ENCODE measurements at places on chromosomes 2 and 18.

GRCh38 chr2:60538101-60538500 lies 15.4 kb downstream of the BCL11A start:
- DNase-seq, result no peak

DNA sequence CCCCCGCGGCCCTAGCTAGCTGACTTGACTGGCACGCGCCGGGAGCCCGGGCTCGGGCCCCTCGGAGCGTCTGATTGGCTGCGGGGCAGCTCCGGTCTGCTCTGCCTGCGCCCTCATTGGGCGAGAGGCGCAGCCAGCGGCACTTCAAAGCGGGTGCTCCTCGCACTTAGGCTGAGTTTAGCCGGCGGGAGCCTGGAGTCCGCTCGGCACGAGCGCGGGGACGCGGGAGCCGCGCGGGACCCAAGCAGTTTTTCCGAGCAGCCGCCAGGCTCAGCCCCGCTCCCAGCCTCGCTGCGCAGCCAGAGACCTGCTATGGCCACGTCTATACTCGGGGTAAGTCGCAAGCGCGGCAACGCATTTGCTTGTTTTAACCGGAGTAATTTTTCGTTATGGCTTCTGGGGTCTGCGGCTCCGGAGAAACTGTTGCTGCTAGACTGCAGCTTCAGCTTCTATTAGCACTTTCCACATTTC lies at the start of gene SP9:
SP9 (plus strand) TSS at position 174 of the 471 bp plus-strand sequence; CDS start at position 313, 139 bp downstream.
- no peak for DNase-seq

DNA sequence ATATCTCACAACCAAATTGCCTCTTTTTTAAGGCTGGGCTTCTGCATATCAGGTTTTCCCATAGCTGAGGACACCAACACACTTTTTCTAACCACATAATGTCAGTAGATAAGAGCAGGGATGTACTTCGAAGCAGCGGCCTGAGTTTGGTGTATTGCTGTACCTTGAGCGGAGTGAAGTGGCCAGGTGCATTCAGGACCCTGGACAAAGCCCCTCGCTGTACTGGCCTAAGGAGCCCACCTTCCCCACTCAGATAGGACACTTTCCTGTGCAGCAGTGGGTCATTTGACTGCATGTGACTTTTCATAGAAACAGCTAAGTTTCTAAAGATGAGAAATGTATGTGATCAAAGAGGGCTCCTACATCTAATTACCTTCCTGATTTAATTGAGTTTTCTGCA lies 212.5 kb downstream of the GBX2 start:
- DNase-seq, result no peak

DNA sequence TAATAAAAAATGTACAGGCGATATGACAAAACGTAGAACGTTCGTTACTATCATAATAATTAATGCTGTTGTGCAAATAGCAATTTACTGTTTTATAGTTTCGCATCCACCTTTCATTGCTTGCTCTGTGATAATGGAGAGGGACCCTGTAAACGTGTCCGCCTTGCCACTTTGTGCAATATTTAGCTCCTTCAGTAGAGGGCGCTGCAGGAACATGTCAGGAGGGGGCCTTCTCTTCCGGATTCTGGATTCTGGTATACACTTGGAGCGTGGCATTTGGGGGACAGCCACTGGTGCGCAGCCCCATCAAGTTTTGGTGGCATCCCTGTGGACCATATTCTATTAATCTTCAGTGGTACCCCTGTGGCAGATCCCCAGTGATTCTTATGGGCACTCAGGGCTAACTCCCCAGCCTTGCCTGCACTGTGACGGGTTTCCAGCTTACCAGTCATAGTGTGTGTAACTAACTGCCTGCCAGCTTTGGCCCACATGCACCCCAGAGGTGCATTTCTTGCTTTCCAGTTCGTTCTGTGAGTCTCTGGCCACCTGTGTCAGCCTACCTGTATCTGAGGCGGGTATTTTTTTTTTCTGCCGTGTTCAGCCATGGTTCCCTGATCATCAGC lies 140.3 kb downstream of the CYRIA start:
- DNase-seq, result no peak

GRCh38 chr18:72999971-73000607 lies 132.3 kb upstream of the NETO1 start:
- DNase-seq, result no peak

DNA sequence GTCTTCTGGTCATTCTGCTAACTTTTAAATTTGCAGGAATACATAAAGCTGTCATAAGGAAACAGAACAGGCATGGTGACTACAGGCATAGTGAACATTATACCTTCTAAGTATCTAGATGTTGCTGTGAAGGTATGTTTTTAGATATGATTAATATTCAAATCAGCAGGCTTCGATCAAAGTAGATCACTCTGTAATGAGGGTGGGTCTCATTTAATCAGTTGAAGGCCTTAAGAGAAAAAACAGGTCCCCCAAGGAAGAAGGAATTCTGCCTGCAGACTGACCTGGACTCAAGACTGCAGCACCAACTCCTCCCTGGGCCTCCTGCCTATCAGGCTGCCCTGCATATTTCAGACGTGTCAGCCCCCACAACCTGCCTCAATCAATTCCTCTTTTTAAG lies 104.0 kb downstream of the L3MBTL4 start:
- DNase-seq, result no peak

- peak; percentile 71 for DNase-seq
These were observed 8.5 kb upstream of the SPATA3 start for GRCh38 chr2:230987137-230988020.

GRCh38 chr18:77071711-77072292 lies 60.8 kb downstream of the MBP start:
- DNase-seq, result no peak

- DNase-seq, result no peak
These were observed 63.9 kb downstream of the AOX1 start for GRCh38 chr2:200649724-200650123.

- DNase-seq, result no peak
These were observed 268.1 kb downstream of the MYO3B start for GRCh38 chr2:170446078-170446477.

DNA sequence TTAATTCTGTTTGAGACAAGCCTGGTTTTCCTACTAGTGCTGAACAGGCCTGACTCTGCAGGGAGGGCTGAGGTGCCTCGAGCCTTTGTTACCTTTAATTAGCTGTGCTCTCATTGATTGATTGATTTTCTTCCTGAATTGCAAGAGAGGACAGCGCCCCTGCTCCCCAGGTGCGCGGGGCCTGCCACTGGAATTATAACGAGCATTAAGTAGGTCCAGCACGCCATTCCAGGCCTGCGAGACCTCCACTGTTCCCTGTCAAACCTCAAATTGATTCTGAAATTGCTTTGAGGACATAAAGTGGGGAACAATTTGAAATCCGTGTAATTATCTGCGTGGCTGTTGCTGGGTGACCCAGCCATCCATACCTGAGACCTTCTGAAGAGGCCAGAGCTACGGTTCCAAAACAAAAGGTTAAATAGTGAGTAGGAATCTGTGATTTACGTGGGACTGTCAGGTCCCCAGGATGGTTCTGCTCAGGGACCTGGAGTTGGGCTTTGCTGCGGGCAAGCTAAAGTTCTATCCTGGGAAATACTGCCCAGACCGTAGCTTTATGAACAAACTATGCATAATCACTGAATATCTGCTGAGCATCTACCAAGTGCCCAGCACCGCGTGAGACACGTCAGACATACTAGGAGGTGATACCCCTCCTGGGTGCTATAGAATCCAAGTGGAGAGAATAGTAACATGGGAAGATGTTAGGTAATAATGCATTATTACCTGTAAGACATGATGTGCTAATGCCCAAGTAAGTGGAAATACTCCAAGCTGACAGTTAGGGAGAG lies 104.1 kb downstream of the ZBTB7C start:
- DNase-seq, result no peak

GRCh38 chr2:75870651-75871137 lies 160.0 kb upstream of the GCFC2 start:
- no peak for DNase-seq

DNA sequence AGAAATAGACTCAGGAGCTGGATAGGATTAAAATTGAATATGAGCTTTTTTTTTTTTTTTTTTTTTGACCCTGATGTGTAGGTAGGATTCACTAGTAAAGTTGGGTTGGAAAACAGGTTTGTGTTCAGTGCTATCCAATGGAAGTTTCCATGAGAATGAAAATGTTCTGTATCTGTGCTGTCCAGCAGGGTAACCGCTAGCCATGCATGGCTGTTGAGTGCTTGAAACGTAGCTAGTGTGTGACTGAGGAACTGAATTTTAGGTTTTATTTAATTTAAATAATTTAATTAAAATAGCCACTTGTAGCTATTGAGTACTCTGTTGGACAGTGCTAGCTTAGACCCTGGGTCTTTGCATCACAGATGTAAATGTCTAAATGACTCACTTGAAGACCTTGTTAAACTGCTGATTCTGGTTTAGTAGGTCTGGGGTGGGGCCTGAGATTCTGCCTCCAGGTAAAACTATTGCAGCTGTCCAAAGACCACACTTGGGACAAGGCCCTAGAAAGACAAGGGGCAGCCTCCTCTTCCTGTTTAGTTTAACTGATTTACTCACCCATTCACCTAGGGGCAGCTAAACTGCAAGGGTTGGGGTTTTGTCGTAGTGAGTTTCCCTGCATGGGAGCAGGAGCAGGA lies 84.7 kb upstream of the STON1 start:
- no peak for DNase-seq

GRCh38 chr2:38438883-38439612 lies 62.0 kb upstream of the ATL2 start:
- no peak for DNase-seq

DNA sequence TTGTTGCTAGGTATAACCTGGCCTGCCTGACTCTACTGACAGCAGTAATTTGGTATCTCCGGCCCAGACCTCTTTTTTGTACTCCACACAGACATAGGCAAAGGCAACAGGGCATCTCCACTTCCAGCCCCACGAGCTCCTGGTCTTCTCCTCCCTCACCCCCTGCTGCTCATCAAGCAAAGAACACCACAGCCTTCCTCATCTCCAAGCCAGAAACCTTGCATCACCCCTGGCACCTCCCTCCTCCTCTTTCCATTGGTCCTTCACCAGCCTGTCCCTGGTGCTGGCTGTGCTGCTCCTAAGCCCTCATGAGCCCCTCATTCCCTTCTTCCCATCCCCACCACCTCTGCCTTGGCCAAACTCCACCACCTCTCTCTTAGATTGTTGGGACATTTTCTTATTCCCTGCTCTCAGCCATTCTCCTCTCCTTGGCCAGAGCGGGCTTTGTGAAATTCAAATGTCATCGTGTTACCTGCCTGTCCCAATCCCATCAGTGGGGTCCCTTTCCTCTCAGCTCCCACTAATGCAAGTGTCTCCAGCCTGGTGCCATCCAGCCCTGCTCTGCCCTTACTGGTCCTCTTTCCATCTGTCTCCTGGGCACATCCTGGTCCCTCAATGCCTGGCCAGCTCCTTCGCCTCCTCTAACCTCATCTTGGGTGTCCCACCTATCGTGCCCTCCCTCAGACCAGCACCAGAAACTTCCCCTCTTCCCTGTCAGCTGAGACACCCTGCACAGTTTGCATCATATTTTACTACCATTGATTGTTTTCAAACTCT lies 77.4 kb downstream of the INHBB start:
- no peak for DNase-seq

DNA sequence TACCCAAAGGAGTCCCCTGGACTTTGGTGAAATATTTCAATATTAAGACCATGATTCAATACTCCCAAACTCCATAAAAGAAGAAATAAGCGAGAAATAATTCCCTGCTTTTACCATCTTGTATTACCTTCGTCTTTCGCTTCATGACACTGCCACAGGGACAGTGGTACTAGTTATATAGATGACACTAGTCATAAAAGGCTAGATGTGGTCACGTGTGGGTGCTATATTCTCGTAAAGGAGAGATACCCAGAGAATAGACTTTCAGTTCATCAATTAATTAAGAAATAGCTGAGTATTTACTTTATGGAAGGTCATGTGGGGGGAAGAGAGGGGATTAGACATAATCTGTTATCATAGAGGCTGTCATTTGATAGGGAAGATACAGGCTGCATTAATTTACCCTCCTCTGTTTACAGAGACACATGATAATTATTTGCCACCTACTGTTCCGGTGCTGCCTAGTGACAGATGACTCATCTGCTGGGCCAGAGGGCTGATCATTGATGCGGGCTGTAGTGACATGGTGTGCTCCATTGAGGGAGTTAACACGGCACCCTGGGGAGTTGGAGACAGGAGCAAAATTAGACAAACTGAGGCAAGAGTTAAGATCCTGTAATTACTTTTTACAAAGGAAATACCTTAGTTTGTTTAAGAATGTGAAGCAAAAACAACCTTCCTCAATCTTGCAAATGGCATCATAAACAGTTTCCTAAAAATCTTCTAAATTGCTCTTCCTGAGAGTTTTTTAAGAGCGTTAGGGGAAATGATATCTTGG lies 78.2 kb upstream of the ITGB6 start:
- no peak for DNase-seq

GRCh38 chr2:148742373-148742772 lies 97.8 kb downstream of the EPC2 start:
- DNase-seq, result no peak

- DNase-seq, result no peak
These were observed 282.1 kb downstream of the ZNF516 start for GRCh38 chr18:76212960-76213359.

GRCh38 chr2:215293879-215294278 lies 18.0 kb upstream of the ATIC start:
- DNase-seq, result no peak

- DNase-seq, result no peak
These were observed 106.3 kb downstream of the TFCP2L1 start for GRCh38 chr2:121178730-121179129.

DNA sequence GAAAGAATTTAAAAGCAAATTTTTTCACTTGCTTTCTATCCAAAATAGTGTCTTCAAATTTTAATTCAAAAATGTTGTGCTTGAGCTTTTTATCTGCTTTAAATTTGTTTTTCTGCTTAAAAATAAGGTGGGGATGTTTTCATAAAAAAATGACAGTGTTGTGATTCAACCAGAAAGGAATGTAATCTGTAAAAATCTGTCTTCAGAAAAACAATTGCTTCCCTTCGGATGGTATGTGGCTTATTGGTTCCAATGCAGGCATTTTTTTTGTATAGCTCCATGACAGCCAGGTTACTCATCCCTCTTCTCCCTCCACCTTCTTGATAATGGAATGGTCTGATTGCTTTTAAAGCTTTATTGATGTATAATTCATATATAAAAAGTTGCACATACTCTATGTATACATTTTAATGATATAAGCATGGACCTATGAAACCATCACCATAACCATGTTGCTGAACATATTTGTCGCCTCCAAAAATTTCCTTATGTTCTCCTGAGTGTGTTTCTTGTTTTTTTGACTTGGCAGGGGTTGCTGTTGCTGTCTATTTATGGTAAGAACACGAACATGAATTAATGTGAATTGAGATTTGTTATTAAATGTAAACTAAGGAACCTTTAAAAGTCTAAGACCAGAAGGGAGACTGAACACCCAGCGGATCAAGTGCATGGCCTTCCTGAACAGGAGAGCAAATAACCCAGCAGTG lies 363.7 kb upstream of the SPHKAP start:
- DNase-seq, result no peak

DNA sequence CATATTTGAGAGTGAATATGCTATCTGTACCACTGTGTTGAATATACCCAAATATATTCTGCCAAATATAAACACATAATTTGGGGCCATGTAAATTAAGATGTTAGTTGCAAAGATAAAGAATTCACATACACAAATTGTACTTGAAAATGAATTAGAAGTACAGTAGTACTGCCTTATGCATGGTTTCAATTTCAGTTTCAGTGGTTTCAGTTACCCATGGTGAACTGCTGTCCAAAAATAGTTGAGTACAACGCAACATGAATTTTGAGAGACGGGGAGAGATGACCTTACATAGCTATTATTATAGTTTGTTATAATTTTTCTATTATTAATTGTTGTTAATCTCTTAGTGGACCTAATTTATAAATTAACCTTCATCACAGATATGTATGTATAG lies 1313.0 kb upstream of the FAM98A start:
- DNase-seq, result no peak

Measured in amygdala (tissue), 56 donors.